ENCODE measurements at places on chromosomes 12 and 14.

DNA sequence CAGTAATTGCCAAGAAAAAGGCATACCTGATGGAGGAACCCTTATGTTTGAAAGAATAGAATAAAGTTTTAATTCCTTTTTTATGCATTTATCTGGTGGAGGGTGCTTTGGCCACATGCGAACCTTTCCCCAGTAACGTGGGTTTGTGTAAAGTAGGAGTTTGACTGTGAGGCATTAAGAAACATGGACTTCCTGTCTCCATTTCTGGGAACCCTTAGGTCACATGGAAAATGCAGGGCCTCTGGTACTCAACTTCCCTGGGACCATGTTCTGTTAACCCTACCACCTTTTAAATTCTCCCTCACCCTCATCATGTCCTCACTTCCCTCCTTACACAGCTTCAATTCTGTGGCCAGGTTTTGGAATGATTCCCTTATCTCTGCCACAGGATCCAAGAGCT, 80.3 kb downstream of the PPM1A start:
- no peak for DNase-seq

GRCh38 chr12:24838531-24838950, 110.4 kb downstream of the BCAT1 start:
- peak; percentile 79 for DNase-seq

GRCh38 chr12:40343124-40343523, 118.3 kb downstream of the LRRK2 start:
- no peak for DNase-seq

DNA sequence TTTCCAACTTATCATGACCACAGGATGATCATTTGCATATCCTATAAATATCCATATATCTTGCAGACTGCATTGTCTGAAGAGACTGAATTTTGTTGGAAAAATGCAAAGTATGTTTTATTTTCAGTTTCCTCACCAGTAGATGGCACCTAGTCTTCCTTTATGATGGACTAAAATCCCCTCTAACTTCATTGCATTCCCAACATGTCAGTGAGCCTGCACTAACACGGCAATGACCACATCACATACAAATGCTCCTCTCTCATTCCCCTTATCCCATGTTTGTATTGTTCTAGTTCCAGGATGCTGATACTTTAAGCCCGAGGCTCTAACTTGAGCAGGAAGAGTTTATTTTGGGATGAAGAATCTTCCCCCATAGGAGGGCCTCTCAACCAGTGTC, 24.7 kb upstream of the MYBPC1 start:
- peak; percentile 95 for DNase-seq

- DNase-seq: no peak
These were observed 19.0 kb upstream of the SERPINA4 start for GRCh38 chr14:94542111-94542810.

- no peak for DNase-seq
These were observed 184.6 kb downstream of the MDGA2 start for GRCh38 chr14:47490766-47491165.

GRCh38 chr14:33464254-33464962, 486.5 kb downstream of the EGLN3 start:
- no peak for DNase-seq

DNA sequence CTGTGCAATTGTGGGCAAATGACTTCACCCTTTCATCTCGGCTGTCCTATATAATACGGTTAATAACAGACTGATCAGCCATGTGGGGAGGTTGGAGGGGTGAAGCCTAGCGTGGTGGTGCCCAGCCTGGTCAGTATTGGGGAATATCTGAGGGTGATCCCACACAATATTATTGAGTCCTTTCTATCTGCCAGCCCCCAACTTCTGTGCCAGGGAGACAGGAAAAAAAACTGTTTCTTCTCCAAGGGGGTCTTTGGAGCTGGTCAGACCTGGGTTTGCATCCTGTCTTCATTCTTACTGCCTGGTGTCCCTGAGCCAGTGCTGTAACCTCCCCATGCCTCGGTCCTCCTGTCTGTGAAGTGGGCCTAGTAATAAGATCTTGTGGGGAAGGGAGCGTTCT, 6.5 kb downstream of the CYP46A1 start:
- DNase-seq: no peak

GRCh38 chr12:119512772-119513497, 80.6 kb upstream of the TMEM233 start:
- DNase-seq: peak; percentile 67

- peak; percentile 28 for DNase-seq
These were observed 14.1 kb downstream of the CCDC85C start for GRCh38 chr14:99589651-99590530.

DNA sequence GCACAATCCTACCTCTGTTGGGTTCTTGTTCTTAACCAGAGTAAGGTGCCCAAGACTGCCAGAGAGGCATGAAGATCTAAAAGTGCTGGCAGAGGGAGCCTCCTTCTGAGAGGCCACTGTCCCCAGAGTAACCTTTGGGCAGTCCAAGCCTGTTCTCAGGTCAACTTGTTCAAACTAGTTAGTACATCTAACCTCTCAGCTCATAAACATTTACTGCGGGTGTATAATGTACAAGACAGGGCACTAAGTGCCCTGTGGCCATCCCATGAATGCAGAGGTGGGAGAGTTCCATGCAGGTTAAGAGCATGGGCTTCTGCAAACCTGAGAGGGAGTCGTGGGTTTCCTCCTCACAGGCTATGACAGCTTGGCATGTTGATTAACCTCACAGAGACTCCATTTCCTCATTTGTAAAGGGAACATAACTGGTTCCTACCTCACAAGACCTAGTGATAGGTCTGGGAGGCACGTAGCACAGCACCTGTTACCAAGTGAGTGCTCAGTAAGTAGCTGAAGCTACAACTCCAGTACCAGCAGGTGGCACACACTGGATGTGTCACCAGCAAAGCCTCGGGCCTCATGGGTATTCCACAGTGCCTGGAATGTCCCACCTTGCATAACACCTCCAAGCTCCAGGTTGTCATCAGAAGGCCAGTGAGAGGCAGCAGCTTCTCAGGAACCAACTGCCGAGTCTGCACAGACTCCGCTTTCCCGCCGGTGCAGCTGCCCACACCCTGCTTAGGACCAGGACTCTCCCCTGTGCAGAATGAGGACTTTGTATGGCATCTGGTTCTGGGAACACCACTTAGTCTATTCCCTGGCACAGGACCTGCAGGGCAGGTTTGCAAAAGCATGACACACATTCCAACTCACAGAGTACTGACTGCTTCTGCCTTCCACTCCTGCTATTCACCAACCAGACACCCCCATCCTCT, 4.4 kb downstream of the VDR start:
- no peak for DNase-seq

- DNase-seq: no peak
These were observed 114.8 kb downstream of the PLEKHA5 start for GRCh38 chr12:19244312-19244711.

DNA sequence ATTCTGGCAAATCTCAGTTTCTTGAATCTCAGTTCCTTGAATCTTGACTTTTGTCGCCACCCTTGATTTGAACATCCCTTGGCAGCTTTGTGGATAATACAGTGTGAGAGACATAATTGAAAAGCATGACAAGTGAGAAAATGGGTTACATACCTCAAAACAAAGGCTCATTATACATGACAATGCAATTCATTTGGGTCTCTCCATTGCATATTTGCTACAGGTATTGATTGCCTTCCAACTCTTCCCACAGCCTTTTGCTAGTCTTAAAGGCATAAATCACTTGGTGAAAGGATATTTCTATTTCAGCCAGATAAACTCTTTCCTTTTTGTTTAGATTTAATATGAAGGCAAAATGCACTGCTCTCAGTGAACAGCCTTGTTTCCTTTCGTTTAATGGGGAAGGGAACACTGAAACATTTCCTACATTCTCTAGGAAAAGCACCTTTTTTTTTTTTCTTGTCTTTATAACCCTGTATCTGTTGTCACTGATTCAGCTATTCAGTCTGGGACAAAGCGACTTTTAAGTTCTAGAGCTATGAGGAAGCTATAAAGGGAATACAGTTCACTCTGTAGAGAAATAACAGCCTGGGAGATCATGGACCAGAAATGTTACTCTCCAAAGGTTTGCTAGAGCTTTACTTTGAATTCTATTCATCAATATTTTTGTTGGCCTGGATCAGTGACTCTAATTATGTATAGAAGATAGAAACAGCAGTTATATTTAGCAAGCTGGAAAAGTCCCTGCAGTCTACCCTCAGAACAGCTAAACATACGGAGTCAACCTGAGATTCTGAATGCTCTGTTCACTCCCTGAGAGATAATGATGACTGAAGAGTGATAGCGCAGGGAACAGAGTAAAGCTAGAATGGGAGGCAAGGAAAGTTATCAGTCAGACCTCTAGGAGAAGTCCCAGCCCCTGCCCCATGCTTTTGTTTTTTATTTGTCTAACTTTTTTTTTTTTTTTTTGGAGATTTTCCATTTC, 311.4 kb downstream of the RGS6 start:
- peak; percentile 5 for DNase-seq

GRCh38 chr12:90112666-90113065, 404.0 kb upstream of the ATP2B1 start:
- peak; percentile 36 for DNase-seq

- DNase-seq: no peak
These were observed 597 bp upstream of the GLTP start for GRCh38 chr12:109880938-109881337.

GRCh38 chr14:81193924-81194633, 26.7 kb downstream of the GTF2A1 start:
- no peak for DNase-seq

DNA sequence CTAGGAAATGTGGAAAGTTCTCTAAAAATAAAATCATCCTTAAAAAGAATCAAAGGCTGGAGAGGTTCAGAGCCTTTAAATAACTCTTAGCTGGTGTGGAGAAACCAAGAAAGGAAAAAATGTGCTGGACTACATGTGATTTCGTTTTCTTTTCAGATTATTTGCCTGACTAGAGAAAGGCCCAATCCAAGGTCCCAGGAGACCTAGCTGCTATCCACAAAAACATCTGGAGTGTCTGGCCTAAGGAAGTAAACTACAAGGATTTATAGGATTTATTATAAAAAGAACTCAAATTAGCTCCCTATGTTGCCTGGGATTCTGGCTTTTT, 774 bp upstream of the TMEM30B start:
- peak; percentile 61 for DNase-seq

DNA sequence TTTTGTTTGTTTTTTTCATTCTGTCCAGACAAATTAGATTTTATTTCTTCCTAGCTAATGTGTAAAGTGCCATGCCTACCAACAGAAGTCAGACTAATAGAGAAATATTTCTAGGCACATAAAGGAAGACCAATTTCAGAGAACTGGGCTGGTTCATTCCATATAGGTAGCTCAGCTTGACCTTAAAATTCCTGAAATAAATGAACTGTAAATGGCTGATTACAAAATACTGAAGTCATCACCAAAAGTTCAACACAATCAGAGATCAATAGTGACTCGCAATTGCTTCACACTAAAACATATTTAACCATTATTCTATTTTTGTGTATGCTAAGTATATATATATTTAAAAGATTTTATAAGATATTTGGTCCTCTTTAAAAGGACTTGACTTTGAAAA, 34.2 kb downstream of the PTPRB start:
- DNase-seq: no peak

GRCh38 chr12:88896958-88897357, 316.7 kb upstream of the KITLG start:
- no peak for DNase-seq

DNA sequence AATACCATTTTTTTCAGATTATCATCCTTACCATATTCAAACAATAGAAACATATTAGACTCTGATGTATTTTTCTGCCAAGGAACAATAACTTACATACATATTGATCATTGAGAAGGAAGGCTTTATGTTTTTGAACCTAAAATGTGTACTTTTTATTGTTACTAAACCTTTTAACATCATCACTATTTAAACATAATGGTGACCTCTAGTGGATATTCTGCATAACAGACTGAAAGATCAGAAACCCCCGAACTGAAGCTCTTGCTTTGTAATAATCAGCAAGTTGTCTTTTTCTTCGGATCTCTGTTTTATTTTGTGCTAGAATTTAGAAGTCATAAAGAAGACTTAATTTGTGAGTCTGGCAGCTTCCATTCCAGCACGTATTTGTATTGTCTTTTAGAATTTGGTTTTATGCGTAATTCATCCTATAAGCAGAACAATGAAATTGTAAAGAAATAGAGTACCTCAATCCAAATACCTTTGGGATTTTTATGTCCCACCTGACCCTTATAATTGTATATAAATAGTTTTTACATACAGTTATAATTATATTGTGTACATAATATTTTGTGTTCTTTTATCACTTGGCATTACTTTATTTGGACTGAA, 125.9 kb upstream of the ATF1 start:
- DNase-seq: peak; percentile 61

GRCh38 chr14:58822856-58823255, 185.1 kb downstream of the DACT1 start:
- DNase-seq: peak; percentile 46

- no peak for DNase-seq
These were observed 133.6 kb downstream of the MED13L start for GRCh38 chr12:116143909-116144308.

DNA sequence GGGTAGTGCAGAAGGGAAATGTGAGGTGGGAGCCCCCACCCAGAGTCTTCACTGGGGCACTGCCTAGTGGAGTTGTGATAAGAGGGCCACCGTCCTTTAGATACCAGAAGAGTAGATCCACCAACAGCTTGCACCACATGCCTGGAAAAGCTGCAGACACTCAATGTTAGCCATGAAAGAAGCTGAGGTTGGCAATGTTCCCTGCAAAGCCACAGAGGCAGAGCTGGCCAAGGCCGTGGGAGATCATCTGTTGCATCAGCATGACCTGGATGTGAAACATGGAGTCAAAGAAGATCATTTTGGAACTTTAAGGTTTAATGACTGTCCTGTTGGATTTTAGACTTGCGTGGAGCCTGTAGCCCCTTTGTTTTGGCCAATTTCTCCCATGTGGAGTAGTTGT, 468.4 kb upstream of the FOXG1 start:
- no peak for DNase-seq

GRCh38 chr12:47343684-47344567, 264.2 kb upstream of the AMIGO2 start:
- DNase-seq: no peak

DNA sequence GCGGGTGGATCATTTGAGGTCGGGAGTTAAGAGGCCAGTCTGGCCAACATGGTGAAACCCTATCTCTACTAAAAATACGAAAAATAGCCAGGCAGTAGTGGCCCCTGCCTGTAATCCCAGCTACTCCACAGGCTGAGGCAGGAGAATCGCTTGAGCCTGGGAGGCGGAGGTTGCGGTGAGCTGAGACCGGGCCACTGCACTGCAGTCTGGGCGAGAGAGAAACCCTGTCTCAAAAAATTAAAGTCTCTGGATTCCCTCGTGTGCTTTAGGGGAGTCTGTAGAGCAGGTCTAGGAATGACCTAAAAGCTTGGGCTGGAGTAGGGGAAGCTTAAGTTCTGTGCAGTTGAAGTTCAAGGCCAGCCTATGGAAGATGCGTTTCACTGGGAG, 697 bp upstream of the TULP3 start:
- DNase-seq: no peak

- DNase-seq: no peak
These were observed 18.1 kb downstream of the TPCN1 start for GRCh38 chr12:113239288-113239771.

GRCh38 chr14:74704656-74705055, 8.2 kb downstream of the AREL1 start:
- DNase-seq: no peak
